ENCODE measurements at places on chromosomes 7 and 10.

DNA sequence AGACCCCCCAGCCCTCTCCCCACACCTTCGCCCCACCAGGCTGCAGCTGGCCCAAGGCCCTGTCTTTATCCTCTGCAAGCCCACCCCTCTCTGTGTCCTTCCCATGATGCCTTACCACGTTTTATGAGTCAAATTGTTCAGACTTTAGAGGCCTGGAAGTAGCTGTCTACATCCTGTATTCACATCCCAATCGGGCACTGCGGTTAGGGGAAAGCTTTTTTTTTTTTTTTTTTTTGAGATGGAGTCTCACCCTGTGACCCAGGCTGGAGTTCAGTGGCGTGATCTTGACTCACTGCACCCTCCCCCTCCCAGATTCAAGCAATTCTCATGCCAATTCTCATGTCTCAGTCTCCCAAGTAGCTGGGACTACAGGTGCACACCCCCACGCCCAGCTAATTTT lies 121.5 kb upstream of the SH2B2 start:
- DNase-seq, result no peak

DNA sequence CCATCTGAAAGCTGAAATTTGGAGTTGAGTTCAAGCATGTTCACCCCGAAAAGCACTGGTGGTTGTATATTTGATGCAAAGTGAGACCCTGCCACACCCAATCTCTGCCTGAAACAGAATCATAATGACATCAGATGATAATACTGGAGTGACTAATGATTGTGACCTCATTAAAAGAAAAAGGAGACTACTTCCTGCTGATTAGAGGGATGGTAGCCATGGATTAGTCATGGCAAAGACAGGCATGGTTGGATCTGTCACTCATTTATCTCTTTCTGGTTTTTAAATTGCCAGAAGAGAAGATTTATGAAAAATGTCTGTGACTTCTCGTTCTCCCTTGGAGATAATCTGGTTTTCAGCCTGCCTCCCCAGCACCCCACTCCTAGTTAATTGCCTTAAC lies 101.2 kb downstream of the BAMBI start:
- DNase-seq, result no peak

GRCh38 chr10:10270126-10271050 lies 747.3 kb upstream of the CELF2 start:
- DNase-seq, result no peak

- no peak for DNase-seq
These were observed 109.6 kb upstream of the PFKP start for GRCh38 chr10:2957785-2958184.

DNA sequence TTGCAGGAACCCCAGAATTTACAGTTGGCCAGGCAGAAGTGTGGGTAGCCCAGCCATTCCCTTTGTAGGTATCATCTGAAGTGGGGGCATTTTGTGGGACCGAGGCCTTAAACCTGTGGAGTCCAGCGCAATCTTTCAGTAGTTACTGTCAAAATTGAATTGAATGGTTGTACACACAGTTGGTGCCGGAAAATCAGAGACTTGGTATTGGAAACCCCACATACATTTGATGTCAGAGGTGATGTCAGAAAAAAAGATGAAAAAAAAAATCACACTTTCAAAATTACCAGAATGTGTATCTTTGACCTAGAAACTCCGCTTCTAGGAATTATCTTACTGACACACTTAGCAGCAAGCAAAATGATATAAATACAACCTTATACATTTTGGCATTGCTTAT lies 153.8 kb upstream of the PLXNA4 start:
- DNase-seq, result no peak
